ENCODE measurements at places on chromosomes 7 and 10.
A peak's percentile ranks its signal among the peaks of the same experiment; 100 is the strongest.

- no peak for DNase-seq
Observed at GRCh38 chr10:86523348-86523747, 1.8 kb upstream of the WAPL start.

- no peak for DNase-seq
Observed at GRCh38 chr7:148697256-148698006, 1.3 kb upstream of the CUL1 start.

DNA sequence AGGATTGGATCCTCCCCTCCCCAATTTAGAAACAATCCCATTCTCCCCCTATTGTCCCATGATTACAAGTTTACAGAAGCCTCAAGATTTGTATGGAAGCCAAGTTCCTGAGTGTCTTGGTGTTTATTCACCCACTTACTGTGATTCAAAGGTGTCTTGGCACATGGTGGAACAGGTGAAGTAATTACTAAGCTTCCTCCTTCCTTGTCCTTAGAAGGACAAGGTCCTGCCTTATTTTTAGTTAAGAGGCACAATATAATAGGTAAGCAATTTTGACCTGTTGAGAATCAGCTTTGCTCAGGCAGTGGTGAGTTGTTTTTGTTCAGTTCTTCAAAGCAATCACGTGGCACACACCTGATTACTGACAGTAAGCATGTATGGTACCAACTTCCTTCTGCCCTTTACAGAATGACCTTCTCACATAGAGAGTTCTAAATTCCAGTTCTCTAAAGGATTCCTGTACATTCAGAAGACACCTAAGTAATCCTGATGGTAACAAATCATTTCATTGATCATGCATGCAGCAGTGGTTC is 60.7 kb upstream of the SLC13A1 start:
- no peak for DNase-seq

- DNase-seq: no peak
Observed at GRCh38 chr7:54697659-54698186, 61.3 kb downstream of the SEC61G start.

DNA sequence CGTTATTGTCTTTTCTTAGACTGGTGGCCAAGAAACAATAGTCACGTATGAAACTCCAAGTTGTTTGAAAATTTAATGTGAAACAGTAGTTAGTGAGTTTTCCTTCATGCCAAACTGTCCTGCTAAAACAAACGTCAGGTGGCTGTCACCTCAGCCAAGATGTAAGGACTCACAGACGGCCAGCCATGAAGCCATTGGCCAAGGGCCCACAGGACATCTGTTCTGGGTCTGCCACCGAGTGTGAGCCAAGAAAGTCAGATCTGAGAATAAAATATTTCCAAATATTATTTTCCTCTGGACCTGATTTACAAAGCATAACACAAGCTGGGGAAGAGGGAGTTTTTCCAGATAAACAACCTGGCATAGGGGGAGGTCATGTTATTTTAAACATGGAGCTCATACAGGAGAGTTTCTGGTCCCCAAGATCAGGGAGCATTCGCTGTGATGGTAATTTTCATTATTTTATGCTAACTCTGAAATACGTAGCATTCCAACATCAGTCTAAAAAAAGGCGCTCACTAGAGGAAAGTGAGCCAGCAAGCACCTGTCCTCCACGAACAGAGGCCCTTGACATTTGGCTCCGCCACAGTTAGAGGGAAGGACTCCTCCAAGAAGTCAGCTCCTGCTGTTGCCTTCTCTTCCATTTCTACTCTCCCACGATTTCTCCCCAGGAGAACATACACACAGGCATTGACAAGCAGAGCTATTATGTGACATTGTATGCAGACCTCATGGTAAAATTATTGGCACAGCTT is 38.9 kb upstream of the LANCL2 start:
- no peak for DNase-seq

GRCh38 chr10:30111340-30112022 is 52.1 kb upstream of the JCAD start:
- DNase-seq: no peak

- DNase-seq: no peak
Observed at GRCh38 chr10:110141871-110142635, 65.4 kb upstream of the MXI1 start.

DNA sequence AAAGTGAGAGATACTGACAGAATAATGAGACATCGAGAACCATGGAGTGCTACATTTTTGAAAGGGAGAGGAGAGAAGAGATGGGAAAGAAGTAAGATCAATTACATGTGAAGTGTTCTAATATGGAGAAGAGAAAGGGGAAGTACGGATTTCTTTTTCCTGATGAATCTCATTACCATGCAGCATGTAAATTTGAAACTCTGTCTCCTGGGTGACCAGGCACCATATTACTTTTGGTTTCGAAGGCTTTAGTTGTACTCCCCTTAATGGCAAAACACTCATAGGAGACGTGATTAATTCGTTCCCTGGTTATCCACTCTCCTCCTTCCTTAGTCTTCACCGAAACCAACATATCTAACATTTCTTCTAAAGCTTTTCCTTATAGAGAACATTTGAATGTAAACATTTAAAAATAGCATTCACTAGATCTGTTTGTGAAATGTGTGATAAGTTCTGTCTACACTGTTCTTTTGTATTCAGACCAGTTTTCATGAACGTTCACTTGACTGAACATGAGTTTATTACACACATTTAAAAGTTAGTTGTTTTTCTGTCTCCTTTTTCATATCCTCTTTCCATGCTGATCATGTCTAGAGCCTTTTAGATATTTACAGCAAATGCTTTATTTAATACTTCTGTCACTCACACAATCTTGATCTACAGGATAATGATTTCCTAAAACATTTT is 80.2 kb upstream of the MSRB2 start:
- no peak for DNase-seq

- peak; percentile 90 for DNase-seq
Observed at GRCh38 chr7:105678811-105679495, 97.7 kb upstream of the EFCAB10 start.

DNA sequence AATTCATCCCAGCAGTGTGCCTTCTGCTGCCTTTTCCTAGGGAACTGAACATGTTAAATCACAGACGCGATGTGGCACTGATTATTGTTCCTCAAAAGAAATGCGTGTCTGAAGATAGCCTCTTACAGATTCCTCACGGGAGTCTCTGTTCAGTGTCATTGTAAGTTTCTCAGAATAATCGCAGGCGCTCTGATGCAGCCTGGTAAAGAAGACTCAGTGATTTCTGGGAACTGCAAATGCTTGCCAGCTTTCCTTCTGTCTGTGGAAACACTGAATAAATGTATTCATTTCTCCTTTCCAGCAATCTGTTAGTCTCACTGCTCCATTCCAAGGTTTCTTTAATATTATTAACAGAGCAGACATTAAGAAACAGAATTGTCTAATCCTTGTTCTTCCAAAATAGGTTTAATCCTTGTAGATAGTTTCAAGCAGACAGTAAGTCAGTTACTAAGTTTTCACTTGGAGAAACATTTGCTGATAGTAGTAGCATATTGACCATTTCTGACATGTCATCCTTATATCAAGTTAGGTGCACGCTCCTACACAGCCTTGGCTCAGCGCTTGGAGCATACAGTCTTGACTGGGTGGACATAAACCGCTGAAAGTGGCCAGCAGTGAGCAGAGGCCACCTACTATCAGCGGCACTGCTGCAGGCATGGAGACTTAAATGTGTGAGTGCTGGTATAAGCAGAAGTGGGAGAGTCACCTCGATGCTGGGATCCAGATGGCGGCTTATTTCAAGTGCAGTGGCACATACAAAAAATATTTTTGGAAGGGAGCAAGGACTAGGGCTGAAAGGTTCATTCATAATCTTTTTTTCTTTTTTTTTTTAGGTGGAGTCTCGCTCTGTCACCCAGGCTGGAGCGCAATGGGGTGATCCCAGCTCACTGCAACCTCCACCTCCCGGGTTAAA is 27.7 kb downstream of the MMRN2 start:
- no peak for DNase-seq

DNA sequence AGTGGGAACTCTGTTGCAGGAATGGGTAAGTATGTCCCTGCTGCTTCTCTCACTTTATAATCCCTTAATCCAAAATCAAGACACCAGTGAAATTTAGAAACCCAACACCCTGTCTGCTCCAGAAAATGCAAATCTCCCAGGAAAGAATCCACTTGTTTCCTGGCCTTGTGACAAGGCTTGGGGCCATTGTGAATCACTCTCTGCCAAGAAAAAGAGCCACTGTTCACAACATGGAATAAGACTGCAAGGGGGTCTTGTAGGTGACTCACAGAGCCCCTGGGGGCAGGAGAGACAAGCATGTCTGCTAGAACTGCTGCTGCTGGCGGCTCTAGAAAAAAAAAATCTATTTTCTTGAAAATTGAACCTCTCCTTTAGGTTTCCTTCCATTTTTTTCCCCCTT is 191.2 kb downstream of the SORCS1 start:
- no peak for DNase-seq

- no peak for DNase-seq
Observed at GRCh38 chr7:158815083-158815799, 14.1 kb downstream of the ESYT2 start.

GRCh38 chr7:81482600-81483186 is 287.2 kb downstream of the HGF start:
- DNase-seq: no peak

DNA sequence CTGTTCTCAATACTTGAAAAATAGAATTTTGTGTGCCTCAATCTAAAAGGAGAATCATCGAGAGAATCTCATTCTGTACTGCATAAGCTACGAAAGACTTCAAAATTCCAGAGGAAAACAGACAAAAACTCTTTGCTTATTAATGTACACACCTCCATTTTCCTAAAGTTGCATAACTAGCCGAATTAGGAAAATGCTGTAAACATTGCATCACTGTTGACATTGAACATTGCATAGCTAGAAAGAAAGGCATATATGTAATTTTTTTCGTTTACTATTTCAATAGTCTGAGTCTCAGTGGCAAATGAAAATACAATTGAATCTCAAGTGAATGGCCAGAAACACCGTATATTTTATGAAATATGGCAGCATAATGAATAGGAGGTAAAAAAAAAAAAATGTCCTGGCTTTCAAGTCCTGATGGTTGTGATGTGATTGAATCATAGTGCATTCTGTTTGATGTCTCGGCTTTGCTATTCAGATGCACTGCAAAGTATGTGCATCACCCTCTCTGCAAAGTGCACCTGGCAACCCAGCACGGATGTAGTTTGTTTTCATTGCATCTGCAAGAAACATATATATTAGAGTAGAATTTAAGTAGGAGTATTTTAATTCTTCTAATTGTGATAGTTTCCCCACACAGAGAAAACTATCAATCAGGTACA is 196.7 kb downstream of the VTI1A start:
- no peak for DNase-seq

GRCh38 chr7:99562114-99562784 is 3.8 kb downstream of the ZNF655 start:
- DNase-seq: no peak

- DNase-seq: no peak
Observed at GRCh38 chr7:95660023-95660434, 63.7 kb upstream of the PDK4 start.
